ENCODE measurements at places on chromosomes 13 and 19.

DNA sequence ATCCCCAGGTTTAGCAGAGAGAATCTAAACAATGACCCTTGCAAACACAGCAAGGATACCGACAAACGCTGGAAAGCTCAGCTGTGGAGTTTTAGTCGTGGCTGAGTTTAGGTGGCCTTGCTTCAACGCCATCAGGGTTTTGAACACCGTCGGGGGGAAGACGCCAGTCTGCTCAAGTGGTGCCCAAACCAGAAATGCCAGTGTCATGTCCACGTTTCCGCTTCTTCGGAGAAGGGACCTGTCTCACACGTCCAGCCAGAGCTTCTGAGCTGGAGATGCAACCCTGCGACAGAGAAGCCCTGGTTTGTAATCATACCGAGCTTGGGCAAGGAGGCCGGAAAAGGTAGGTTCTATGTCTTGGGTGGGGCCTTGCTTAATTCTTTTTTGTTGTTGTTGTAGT is 42.6 kb upstream of the ATP11A start:
- no peak for DNase-seq

DNA sequence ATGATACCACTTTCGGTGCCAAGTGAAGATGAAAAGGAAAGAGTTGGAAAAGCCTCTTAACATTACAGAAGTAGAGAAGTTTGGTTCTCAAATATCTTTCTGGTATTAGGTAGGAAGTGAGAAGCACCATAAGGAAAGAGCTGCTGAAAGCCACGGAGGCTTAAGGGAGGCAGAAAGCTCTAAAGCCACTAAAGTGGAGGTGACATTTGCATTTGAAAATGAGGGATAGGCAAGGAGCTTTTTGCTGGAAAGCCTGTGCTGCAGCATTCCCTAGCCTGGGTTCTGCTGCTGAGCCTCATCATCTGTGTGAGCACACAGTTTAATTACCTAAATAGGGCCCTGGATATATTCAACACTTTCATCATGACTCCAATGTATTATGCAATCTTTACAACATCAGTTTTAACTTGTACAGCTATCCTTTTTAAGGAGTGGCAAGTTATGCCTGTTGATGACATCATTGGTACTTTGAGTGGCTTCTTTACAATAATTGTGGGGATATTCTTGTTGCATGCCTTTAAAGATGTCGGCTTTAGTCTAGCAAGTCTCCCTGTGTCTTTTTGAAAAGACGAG is 315.4 kb downstream of the RBM26 start:
- peak; percentile 83 for DNase-seq

GRCh38 chr19:42683917-42684513 is 56.3 kb downstream of the PSG3 start:
- DNase-seq = no peak

GRCh38 chr19:41366089-41366488 is 2.1 kb upstream of the B9D2 start:
- no peak for DNase-seq

DNA sequence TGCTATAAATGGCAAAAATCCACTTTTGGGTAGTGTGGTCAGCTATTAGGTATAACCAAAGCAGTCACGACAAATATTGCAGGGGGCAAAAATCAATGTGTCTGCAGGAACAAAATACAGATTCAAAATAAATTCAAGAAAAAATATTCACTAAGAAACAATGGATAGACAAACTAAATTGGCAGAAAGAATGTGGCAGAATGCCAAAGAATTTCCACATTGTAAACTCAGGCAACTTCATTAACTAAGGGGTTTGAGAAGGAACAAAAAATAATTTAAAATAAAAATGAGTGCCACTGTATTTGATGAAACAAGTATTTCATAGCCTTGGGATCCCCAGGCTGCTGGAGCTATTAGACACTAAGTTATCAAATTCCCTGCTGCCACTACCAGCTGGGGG is 193.1 kb downstream of the VWA8 start:
- DNase-seq = no peak

- DNase-seq = no peak
These were observed 672.5 kb upstream of the PCDH20 start for GRCh38 chr13:62088165-62088564.

Measured in MV-4-11 (cell line).